ENCODE measurements at places on chromosomes 5 and 9.

- DNase-seq: no peak
Measured at GRCh38 chr5:157529002-157529401, 46.6 kb downstream of the ADAM19 start.

GRCh38 chr5:121031491-121031890, 567.4 kb downstream of the PRR16 start:
- DNase-seq: no peak

- DNase-seq: no peak
Measured at GRCh38 chr9:135144581-135145170, 57.2 kb downstream of the OLFM1 start.

DNA sequence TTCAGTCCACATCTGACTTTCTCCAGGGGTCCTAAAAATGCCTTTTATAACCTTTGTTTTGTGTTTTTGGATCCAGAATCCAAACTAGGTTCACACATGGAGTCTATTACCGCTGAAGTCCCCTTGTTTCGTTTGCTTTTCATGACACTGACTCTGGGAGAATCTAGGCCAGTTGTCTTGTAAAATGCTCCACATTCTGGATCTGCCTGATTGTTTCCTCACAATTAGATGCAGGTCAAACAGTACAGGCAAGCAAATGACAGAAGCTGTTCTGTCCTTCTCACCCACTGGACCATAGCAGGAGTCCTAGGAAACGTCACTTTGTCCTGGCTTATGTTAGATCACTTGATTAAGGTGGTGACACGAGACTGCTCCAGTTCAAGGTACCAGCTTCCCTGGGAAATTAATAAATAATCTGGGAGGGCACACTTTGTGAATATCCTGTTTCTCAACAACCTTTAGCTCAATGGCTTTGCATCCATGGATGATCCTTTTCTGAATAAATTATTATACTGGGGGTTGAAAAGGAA, 34.1 kb downstream of the FABP6 start:
- DNase-seq: no peak

DNA sequence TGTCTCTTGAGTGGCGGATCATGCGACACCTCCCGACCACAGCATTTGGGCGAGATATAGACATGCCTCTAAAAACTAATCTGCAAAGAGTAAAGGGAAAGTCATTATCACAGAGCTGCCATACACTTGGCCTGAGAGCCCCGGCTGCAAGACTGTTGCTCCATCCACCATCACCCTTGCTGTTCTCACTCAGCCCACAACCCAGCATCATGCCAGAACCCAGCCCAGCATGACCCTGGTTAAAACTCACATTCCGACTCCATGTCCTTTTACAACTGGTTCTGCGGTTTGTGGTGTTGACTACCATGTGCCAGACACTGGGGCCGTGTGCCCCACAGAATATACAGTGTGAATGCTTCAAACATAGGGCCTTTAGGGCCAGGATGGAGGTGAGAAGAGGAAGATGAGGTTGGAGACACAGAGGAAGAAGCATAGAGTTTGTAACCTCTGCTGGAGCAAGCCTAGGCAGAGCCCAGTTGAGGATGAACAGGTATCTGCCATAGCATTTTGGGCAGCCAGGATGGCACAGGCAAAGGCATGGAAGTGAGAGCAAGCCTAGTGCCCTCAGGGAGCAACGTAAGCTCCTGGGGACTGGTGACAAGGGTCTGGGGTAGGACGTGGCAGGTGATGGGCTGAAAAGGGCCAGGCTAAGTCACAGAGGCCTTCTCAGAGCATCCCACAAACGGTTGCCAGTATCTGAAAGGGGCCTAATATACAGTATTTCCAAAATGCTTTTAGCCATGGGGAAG, 37.5 kb upstream of the SMU1 start:
- peak; percentile 46 for DNase-seq

DNA sequence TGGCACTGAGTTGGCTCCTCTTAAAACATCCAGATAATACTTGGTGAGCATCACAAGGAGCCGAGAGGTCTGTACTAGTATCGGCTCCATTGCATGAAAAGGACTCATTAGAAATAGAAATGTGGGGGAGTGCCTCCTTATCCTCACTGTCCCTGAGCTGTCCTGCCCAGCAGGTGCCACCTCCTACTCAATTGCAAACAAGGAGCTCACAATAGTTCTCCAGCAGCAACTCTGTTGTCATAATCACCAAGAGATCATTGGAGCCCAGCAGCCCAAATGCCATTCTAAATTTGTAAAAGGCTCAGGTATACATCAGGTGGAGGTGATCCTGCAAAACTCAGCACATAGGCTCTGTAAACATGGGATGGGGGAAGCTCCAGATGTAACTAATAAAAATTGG, 99.1 kb downstream of the PLK2 start:
- no peak for DNase-seq

All from activated CD8-positive, alpha-beta memory T cell treated with anti-CD3 and anti-CD28 coated beads, Interleukin-2, amount 50 U/mL, for 48 hours (primary cell).